Neural crest cell (in vitro differentiated cells): ENCODE measurements at places on chromosomes 7 and 10.

GRCh38 chr7:120303105-120303504, 30.1 kb downstream of the KCND2 start:
- no peak overlapping the region for H3K4me3 ChIP-seq
- no peak overlapping the region for H3K27ac ChIP-seq
- no peaks in the 10 kb centered on the region for H3K27me3 ChIP-seq

- DNase-seq = no peak
- no peak overlapping the region for H3K4me3 ChIP-seq
- H3K36me3 ChIP-seq = no peaks in the 10 kb centered on the region
- no peak overlapping the region for H3K27ac ChIP-seq
- H3K27me3 ChIP-seq = peaks cover 6% of the 10 kb centered on the region
These were observed 166.1 kb upstream of the KIAA1217 start for GRCh38 chr10:24042884-24043283.

GRCh38 chr10:103822107-103822716, 33.2 kb downstream of the SH3PXD2A start:
- peaks cover 4% of the 10 kb centered on the region for H3K36me3 ChIP-seq
- no peak overlapping the region for H3K4me3 ChIP-seq
- no peak for DNase-seq

DNA sequence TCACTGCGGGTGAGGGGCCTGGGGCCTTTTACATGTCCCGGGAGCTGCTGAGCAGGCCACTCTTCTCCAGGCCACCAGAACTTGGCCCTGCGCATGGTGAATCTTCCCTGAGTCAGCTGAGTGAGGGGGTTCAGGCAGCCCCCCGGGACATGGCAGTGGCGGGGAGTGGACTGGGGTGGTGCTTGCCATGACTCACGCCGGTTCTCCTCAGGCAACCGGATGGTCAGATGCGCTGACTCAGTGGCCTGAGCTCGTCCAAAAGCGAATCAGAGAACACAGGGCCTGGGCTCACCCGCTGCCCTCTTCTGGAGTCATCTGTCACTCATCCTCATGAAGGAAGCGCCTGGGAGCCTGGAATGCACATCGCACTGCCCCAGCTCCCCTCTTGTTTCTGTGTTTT, 33.5 kb downstream of the HTRA1 start:
- H3K27me3 ChIP-seq = no peaks in the 10 kb centered on the region
- H3K27ac ChIP-seq = no peak overlapping the region
- no peaks in the 10 kb centered on the region for H3K36me3 ChIP-seq
- DNase-seq = no peak
- peaks cover 14% of the 10 kb centered on the region for H3K4me1 ChIP-seq

- no peaks in the 10 kb centered on the region for H3K27me3 ChIP-seq
- no peak for DNase-seq
- H3K27ac ChIP-seq = peak overlapping the region; percentile 97
- peak overlapping the region; percentile 93 for H3K4me3 ChIP-seq
- H3K4me1 ChIP-seq = peaks cover 27% of the 10 kb centered on the region
These were observed 65.9 kb downstream of the PDIA4 start for GRCh38 chr7:148962440-148962822.

DNA sequence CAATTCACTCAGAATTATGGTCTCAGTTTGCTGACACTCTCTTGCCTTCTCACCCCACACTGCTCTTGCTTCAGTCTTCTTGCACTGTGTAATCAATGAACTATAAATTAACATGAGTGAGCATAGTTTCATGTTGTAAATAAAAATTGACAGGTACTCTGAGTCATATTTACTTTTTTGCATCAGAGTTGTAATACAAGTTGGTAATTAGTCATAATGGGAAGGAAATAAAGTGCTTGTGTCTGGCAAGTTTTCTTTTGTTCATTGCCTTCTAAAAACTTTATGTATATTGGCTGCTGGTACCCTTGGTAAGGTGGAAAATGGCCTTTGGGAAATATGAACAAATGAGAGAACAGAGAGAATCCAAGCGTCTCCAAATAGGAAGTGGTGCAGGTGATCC, 169.3 kb upstream of the MAGI2 start:
- H3K27ac ChIP-seq = no peak overlapping the region
- H3K4me3 ChIP-seq = no peak overlapping the region
- H3K36me3 ChIP-seq = no peaks in the 10 kb centered on the region
- DNase-seq = no peak

DNA sequence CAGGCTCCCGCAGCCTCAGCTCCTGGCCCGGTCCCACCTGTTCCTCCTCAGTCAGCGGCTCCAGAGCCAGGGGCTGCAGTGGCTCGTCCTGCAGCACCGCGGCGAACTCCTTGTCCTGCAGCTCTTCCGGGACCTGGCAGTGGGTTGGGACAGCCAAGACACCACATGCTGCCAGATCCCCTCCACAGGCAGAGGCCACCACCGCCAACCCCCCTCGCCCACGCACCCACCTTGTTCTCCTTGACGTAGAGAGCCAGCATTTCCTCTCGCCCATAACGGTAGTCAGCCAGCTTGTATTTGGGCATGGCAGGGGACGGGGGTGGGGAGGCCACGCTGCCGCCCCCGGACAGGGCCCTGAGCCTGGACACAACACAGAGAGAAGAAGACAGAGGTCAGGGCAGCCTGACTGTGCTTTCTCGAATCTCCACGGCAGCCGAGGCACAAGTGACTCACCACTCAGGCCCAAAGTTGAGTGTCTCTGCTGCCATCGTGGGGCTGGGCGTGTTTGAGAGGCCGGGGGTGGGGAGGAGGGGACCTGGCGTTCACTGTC, 6.2 kb downstream of the GIGYF1 start:
- H3K27me3 ChIP-seq = no peaks in the 10 kb centered on the region
- H3K4me3 ChIP-seq = no peak overlapping the region
- no peak for DNase-seq
- no peak overlapping the region for H3K27ac ChIP-seq
- H3K36me3 ChIP-seq = no peaks in the 10 kb centered on the region

GRCh38 chr7:1441615-1442354, 17.5 kb downstream of the MICALL2 start:
- H3K27me3 ChIP-seq = no peaks in the 10 kb centered on the region
- peaks cover 4% of the 10 kb centered on the region for H3K4me1 ChIP-seq
- H3K4me3 ChIP-seq = no peak overlapping the region
- peaks cover 3% of the 10 kb centered on the region for H3K36me3 ChIP-seq

- H3K4me1 ChIP-seq = peaks cover 27% of the 10 kb centered on the region
- DNase-seq = no peak
- H3K27me3 ChIP-seq = no peaks in the 10 kb centered on the region
- peak overlapping the region; percentile 98 for H3K4me3 ChIP-seq
- peaks cover 3% of the 10 kb centered on the region for H3K36me3 ChIP-seq
These were observed 1.4 kb upstream of the AP5Z1 start for GRCh38 chr7:4774007-4774406.

GRCh38 chr7:117803476-117803875, 69.8 kb downstream of the CTTNBP2 start:
- H3K27me3 ChIP-seq = no peaks in the 10 kb centered on the region

DNA sequence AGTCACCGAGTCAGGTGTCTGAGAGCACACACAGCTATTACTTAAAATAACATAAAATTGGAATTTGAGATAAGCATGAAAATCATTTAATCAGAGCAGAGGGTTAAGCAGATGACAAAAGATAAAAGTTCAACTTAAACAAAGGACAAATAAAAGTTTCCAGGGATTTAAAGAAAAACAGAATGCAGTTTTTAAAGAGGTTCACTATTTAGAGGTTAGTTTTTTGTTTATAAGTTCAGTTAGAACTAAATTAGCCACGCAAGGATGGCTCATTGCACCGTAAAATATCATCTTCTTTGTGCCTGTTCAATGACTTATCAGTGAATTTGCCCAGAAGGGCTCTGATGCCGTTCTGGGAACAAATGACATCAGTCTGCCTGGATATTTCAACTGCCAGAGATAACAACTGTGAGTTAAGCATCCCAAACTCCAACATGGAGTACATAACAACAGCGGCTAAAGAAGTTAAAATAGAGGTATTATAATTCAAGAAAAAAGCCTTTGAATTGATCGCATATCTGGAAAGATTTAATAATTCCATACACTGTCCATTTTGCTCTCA, 107.8 kb downstream of the ANK3 start:
- H3K27me3 ChIP-seq = no peaks in the 10 kb centered on the region
- no peaks in the 10 kb centered on the region for H3K36me3 ChIP-seq

GRCh38 chr10:70715853-70716795, 43.8 kb downstream of the ADAMTS14 start:
- peak; percentile 11 for DNase-seq
- H3K27ac ChIP-seq = peak overlapping the region; percentile 91
- peak overlapping the region; percentile 31 for H3K4me3 ChIP-seq

GRCh38 chr7:7524121-7524520, 11.6 kb downstream of the COL28A1 start:
- no peak for DNase-seq
- H3K27ac ChIP-seq = no peak overlapping the region
- no peaks in the 10 kb centered on the region for H3K36me3 ChIP-seq
- no peak overlapping the region for H3K4me3 ChIP-seq
- no peaks in the 10 kb centered on the region for H3K27me3 ChIP-seq

- peaks cover 11% of the 10 kb centered on the region for H3K27me3 ChIP-seq
- peak overlapping the region; percentile 75 for H3K4me3 ChIP-seq
- H3K27ac ChIP-seq = no peak overlapping the region
- H3K4me1 ChIP-seq = peaks cover 18% of the 10 kb centered on the region
These were observed 164.7 kb downstream of the ACTR3B start for GRCh38 chr7:152924238-152924637.

DNA sequence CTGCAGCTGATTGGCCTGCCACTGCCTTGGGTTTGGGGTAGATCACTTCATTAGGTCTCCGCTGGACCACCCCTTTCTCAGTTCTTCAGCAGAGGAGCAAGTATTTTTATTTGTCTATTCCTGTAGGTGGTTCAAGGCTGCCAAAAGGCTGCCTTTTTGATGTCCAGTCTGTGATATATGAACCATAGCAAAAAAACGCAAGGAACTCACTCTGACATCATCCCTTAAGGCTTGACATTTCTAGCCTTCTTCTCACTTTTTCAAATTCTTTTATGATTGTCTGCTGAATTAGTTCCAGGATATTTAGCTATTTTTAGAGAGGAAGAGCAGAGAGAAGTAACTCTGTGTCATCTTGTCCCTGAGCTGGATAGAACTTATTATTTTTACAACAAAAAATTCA, 269.2 kb downstream of the BAMBI start:
- H3K4me1 ChIP-seq = no peaks in the 10 kb centered on the region
- H3K27me3 ChIP-seq = peaks cover 59% of the 10 kb centered on the region
- H3K4me3 ChIP-seq = no peak overlapping the region
- DNase-seq = no peak
- peaks cover 4% of the 10 kb centered on the region for H3K36me3 ChIP-seq

DNA sequence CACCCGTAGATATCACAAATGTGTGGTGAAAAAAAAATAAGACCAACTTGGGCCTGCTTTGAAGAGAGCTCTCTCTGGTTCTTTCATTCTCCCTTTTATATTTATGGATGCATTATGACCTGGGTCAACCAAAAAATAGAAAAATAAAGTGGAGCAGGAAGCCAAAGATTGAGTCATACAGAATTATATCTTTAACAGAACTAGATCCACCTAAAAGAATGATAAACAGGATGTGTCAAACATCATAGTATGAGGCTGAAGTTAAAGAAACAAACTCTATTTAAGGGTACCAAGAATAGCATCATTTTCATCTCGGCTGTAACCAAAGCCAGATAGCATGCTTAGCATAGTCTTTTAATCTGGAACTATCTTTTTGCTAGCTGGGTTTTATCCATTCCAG, 28.8 kb upstream of the NMT2 start:
- no peak overlapping the region for H3K4me3 ChIP-seq
- DNase-seq = no peak
- H3K27me3 ChIP-seq = no peaks in the 10 kb centered on the region
- H3K27ac ChIP-seq = no peak overlapping the region

- H3K4me3 ChIP-seq = no peak overlapping the region
- no peak overlapping the region for H3K27ac ChIP-seq
- H3K27me3 ChIP-seq = no peaks in the 10 kb centered on the region
- peaks cover 8% of the 10 kb centered on the region for H3K36me3 ChIP-seq
- H3K4me1 ChIP-seq = peaks cover 7% of the 10 kb centered on the region
- DNase-seq = no peak
These were observed 310.2 kb downstream of the TNS3 start for GRCh38 chr7:47271749-47272148.

DNA sequence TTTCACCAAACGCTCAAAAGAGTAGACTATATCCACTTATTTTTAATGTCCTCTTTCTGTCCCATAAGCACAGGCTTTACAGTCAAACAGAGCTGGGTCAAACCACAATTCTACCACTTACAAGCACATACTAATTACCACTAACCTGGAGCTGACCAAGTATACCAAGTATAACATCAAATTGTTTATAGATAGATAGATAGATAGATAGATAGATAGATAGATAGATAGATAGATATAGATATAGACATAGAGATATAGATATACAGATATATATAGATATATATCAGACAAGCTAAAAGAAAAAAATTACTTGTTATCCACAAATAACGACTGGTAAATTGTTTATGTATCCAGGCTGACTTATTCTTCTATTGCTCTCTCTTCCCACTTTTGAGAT, 52.5 kb upstream of the SPOCK2 start:
- DNase-seq = no peak
- peaks cover 4% of the 10 kb centered on the region for H3K36me3 ChIP-seq
- peaks cover 4% of the 10 kb centered on the region for H3K4me1 ChIP-seq
- H3K27me3 ChIP-seq = no peaks in the 10 kb centered on the region

DNA sequence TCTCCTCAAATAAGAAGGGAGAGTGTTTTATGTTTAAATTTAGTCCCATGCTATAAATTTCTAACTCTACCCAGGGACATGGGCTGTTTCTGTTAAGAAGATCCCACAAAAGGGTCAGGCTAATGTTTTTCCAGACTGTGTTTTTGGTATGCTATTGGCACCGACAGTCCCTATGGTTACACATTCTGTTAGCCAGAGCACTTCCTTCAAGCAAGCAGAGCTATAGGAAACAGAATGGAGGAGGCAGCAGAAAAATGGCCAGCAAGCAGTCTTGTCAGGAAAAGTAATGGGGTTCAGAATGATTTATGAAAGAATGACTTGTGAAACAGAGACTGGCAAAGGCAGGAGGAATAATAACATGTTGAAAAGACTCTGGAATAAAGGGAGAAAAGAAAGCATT, 44.8 kb upstream of the PHYHIPL start:
- peak overlapping the region; percentile 13 for H3K4me3 ChIP-seq
- peak overlapping the region; percentile 38 for H3K27ac ChIP-seq
- H3K4me1 ChIP-seq = peaks cover 38% of the 10 kb centered on the region
- DNase-seq = no peak

GRCh38 chr10:34399013-34399412, 416.1 kb downstream of the PARD3 start:
- peaks cover 6% of the 10 kb centered on the region for H3K4me1 ChIP-seq
- DNase-seq = no peak
- no peaks in the 10 kb centered on the region for H3K27me3 ChIP-seq
- peaks cover 9% of the 10 kb centered on the region for H3K36me3 ChIP-seq
